ENCODE measurements at places on chromosomes 12 and 14. TPM values are rescaled to one million over a fixed set of nuclear protein-coding genes. Genes with fewer than 3 reads are reported as not detected.

GRCh38 chr12:117885211-117885610, 83.6 kb downstream of the KSR2 start:
- DNase-seq: no peak

DNA sequence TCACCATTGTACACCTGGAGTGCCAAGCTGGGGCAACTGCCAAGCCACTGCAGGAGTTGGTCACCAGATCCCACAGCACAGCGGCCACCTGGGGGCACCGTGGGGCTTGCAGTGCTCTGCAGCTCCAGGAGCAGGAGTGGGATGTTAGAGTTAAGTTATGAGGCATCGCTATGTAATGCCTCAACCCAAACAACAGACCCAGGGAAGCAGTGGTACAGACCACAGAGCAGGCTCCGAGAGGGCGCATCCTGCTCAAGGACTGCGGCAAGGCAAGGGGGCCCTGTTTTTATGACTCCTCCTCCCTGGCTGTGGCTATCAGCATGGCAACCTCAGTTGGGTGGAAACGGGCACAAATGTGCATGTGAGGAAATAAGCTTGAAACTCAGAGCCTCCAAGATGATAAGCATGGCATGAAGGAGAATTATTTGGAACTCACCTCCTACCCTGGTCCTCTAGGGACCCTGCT, 63.1 kb downstream of the ARL6IP4 start:
- DNase-seq: peak; percentile 83

DNA sequence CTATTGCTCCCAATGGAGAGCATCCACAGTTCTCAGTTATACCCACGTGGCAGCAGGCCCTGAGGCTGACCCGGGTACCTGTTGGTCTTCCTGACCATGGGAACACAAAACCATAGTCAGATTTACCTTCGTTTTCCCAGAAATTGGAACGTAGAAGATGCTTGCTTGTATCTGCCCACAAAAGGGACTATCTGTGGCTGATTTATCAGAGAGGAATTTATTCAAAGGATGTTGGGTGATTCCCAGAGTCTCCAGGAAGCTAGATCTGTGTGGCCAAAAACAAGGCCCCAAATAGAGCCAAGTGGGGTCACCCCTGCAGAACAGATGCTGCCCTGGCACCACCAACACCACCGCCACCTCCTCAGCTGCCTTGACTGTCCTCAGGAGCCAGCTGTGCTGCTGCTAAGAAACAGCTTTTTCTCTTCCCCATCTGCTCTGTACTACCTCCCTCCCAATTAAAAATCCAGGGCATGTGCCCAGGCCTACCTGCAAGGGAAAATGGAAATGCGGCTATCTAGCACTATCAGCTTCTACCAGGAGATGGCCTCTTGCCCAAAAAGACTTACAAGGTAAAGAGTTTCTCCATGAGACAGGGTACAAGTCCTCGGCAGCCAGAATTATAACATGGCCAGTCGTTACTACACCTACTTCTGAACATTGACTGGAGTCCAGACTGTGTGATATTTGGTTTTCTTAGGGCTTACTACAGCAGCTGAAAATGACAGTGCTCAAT, 128.6 kb upstream of the PLEKHG7 start:
- peak; percentile 30 for DNase-seq

GRCh38 chr12:98578821-98579220, 14.7 kb upstream of the SLC25A3 start:
- no peak for DNase-seq

The ADAM21 gene
- 0.07 TPM for total RNA-seq

- DNase-seq: no peak
These were observed 5.1 kb upstream of the GPR33 start for GRCh38 chr14:31492759-31493498.

The APOF gene
- total RNA-seq: not detected

DNA sequence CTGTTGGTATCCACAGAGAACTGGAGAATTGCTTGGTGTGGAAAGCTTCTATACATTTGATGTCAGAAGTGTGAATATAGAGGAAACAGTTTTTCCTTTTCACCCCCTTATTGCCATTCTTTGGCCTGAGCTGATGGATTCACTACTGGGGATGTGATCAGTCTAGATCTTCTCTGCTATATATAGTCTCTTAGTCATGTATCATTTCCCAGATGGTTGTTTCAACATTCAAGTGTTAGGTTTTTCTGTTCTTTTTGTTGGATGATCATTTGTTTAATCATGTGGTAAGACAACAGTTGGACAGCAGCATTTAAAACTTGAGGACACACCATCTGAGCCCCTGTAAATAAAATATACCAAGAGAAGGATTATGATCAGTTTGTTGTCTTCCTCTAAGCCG, 29.6 kb downstream of the TMX1 start:
- DNase-seq: no peak

DNA sequence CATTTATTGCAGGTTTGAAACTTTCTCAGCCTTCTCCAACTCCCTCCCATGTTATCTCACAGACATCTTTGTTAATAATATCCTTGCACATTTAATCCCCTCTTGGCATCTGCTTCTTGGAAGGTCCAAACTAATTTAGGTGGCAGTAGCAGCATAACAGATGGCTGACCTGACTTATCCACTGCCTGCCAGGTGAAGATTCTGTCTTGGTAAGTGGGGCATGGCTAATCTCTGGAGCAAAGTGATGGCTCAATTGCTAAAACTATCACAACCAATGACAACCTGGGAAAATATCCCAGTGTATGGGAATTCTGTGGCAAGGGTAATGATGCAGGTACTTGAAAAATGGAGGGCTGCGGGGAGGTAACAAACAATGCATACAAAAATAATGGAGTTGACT, 58.2 kb upstream of the ALG10B start:
- DNase-seq: no peak

The SERPINA9 gene
- not detected for total RNA-seq

GRCh38 chr12:71011261-71011660, 90.7 kb upstream of the PTPRR start:
- peak; percentile 55 for DNase-seq

- DNase-seq: no peak
These were observed 369.1 kb downstream of the NPAS3 start for GRCh38 chr14:33307691-33308251.

- DNase-seq: no peak
These were observed 20.4 kb downstream of the FOS start for GRCh38 chr14:75299059-75299458.

DNA sequence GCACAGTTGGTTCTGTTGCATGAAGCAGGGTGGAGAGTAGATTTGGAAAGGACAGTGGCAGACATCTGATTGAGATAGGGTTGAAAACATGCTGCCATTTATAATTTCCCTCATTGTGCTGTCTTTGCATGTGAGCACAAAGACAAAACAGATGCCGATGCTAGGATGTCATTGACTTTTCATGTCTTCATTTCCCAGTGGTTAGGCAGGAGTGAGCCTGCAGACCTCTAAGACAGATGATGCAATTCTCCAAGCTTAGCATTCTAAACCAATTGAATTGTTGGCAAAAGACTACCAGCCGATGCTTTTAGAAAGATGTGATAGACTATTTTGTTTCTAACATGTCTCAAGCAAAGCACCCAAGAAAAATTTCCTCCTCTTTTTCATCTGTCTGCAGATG, 37.1 kb upstream of the PELI2 start:
- no peak for DNase-seq

GRCh38 chr14:38517426-38517825, 261.5 kb upstream of the CLEC14A start:
- no peak for DNase-seq

DNA sequence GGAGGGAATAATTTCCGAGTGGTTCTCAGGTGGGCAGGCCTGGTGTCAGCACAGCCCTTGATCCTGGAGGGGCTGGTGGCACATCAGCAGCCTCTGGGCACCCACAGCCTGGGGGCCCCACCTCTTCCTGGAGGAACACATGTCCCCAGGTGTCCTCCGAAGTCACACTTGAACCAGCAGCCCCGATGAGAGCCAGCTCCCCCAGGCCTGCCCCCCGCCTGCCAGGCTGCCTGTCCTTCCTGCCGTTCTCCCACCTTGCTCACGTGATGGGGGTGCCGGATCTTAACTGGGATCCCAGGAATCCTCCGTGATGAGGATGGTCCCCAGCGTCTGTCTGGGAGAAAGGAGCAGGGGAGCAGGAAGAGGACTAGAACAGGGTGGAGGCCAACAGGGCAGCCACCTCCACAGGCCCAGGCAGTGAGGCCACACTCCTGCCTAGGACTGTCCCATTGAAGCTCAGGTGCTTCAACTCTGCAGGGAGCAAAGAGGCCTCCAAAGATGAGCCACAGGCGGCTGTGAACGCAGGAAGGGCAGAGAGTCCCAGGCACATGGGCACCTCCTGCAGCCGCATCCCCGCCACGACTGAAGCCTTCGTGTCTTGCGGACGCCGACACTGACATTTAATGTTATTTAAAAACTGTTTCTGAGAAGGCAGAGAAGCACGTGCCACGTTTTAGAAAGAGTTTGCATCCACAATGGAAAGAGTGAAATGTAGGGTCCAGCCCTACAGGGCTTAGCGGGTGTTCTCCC, 77.5 kb downstream of the GALNT9 start:
- DNase-seq: no peak

The GPR84 gene
- total RNA-seq: not detected

The KRT77 gene
- total RNA-seq: not detected

- DNase-seq: no peak
These were observed 365.8 kb upstream of the CCDC196 start for GRCh38 chr14:66120402-66120801.

The TSHR gene
- total RNA-seq: 0.32 TPM

DNA sequence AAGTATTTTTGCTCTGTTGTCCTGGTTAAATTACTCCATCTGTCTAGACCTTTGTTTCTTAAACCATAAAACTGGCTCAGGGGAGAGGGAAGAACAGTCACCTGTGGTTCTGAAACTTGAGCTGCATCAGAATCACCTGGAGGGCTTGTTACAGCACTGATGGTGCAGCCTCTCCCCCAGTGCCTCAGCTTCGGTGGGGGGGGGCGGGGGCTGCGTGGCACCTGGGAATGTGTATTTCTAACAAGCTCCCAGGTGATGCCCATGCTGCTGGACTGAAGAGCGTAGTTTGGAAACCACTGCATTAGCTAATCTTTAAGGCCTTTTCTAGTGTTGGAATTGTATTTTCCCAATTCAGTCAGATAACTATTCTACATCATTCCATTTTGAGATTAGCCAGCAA, 42.7 kb downstream of the GPHB5 start:
- no peak for DNase-seq

The MIS18BP1 gene
- total RNA-seq: 34.8 TPM

GRCh38 chr14:43587183-43587582, 919.9 kb downstream of the FSCB start:
- no peak for DNase-seq

DNA sequence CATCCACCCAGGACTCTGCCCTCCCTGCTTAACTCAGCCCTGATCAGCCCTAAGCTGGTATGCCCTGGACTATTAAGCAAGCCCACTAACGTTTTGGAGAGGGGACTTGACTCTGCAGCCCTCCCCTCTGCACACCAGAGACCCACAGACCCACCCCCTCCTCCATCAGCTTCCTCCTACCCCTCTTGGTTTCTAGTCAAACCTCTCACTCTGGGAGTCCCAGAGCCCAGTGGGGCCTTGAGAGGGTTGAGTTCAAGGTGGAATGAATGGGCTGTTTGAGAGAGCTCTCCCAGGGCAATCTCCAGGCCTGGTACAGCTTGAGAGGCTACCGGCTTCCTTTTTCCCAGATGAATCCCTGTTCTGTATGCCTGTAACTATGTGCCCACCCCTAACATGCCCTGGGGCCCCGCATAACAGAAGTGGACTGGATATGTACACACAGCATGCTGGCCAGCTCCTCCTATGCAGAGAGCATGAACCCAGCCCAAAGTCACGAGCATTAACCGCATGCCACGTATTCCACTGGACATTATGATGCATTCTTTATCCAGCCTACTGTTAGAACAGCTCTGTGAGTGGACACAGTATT, 43.6 kb downstream of the IRF2BPL start:
- DNase-seq: peak; percentile 31

- DNase-seq: no peak
These were observed 19.5 kb upstream of the CERS5 start for GRCh38 chr12:50186681-50187080.

The PLBD1 gene
- total RNA-seq: 10.0 TPM

DNA sequence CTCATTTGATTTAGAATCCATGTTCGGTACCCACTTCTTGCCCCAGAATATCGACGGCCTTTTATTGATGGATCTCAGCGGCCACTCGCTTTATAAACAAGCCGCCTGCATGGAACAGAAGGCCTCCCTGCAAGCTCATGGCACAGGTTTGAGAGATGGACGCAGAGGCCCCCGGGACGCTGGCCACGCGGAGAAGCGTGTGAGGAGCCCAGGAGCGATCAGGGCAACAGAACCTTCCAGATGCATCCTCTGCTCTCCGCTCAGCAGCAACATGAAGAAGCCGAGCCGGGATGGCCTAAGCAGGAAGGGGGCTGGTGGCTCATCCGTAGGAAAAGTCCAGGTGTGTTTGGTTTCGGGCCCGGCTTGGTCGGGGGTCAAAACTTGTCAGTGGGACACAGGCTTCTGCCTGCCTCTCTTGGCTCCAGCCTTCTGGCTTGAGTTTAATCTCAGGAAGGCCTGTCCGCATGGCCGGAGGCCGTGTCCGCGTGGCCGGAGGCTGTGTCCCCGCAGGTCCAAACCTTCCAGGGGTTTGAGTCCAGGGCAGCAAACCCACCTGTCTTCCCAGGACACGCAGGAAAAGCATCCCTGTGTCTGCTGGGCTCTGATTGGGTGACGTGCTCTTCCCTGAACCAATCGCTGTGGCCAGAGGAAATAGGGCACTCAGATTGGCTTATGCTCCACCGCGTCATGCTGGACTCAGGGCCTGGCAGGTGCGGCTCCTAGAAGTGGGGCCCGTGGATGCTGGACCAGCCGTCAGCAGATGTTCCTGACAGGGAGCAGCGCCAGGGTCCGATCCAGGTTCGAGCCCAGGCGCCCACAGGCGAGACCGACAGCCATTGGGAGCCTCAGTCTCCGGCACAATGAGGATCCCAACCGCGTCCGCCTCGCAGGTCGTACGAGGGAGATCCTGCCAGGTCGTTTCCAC, 65.0 kb downstream of the GALNT9 start:
- no peak for DNase-seq

- DNase-seq: no peak
These were observed 18.9 kb upstream of the CARMIL3 start for GRCh38 chr14:24032727-24033418.

GRCh38 chr14:77760381-77761204, at the start of gene SNW1:
Gene SNW1, minus strand, starts transcription at chr14:77761156. Its CDS starts 29 bp downstream, at chr14:77761127.
- DNase-seq: peak; percentile 96

DNA sequence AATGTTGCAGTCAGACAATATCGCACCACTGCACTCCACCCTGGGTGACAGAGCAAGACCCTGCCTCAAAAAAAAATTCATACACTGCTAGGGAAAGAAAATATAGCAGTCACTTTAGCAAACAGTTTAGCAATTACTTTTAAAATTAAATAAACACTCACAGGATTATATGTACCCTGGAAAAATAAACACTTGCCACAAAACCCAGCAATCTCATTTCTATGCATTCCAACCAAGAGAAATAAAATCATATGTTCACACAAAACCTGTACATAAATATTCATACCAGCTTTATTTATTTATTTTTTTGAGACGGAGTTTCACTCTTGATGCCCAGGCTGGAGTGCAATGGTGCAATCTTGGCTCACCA, 20.2 kb downstream of the ATXN2 start:
- DNase-seq: no peak

GRCh38 chr12:34598352-34598827, 576.1 kb downstream of the ALG10 start:
- no peak for DNase-seq

- peak; percentile 83 for DNase-seq
These were observed 5.8 kb upstream of the GLT8D2 start for GRCh38 chr12:104055686-104056388.

All from cardiac muscle cell (in vitro differentiated cells and primary cell).